Liver (tissue), 10 donors: ENCODE measurements at places on chromosomes 13 and 19. TPM values are rescaled to one million over a fixed set of nuclear protein-coding genes. Genes with fewer than 3 reads are reported as not detected.

Gene ZNF154
- 2.2 TPM for total RNA-seq

- peaks cover 7% of the 10 kb centered on the region for H3K4me1 ChIP-seq
- H3K27me3 ChIP-seq = no peaks in the 10 kb centered on the region
- H3K36me3 ChIP-seq = no peaks in the 10 kb centered on the region
- DNase-seq = no peak
These were observed 26.1 kb upstream of the GTF3A start for GRCh38 chr13:27398360-27398759.

Gene WDFY2
- 10.5 TPM for total RNA-seq

- no peaks in the 10 kb centered on the region for H3K27me3 ChIP-seq
- peak overlapping the region; percentile 20 for H3K27ac ChIP-seq
- H3K4me1 ChIP-seq = peaks cover 79% of the 10 kb centered on the region
- H3K36me3 ChIP-seq = no peaks in the 10 kb centered on the region
- H3K4me3 ChIP-seq = no peak overlapping the region
These were observed 73.2 kb upstream of the SLC15A1 start for GRCh38 chr13:98825659-98826058.

DNA sequence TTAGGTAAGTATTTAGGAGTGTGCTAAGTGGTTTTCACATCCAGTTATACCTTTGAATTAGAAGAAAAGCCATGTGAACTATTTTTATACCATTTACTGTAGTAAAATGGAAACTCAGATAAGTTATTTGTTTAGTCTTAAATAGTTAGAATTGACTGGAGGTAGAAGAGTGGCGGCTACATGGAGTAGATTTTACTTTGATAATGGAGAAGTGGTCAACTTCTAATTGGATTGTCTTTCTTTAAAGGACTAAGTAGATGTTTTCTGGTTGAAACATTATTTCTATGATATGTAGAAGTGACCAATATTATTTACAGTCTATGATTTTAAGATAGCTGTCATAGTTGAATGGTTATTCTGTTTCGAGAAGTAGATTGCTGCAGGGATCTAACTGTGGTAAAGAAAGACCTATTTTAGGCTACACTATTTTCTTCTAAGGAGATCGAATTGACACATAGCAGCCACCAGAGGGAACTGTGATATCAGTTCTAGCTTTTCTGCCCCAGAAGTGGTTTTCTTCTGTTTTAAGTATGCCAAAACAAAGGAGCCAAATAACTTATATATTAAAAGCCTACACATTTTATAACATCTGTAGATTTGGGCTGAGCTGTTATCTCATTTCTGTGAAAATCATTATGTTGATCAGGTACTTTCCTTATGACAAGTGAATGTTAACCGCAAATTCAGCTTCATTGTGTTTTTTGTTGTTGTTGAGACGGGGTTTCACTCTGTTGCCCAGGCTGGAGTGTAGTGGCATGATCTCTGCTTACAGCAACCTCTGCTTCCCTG lies 26.1 kb downstream of the ZMYM2 start:
- no peak overlapping the region for H3K27ac ChIP-seq
- H3K4me3 ChIP-seq = no peak overlapping the region
- no peak for DNase-seq
- no peaks in the 10 kb centered on the region for H3K4me1 ChIP-seq

DNA sequence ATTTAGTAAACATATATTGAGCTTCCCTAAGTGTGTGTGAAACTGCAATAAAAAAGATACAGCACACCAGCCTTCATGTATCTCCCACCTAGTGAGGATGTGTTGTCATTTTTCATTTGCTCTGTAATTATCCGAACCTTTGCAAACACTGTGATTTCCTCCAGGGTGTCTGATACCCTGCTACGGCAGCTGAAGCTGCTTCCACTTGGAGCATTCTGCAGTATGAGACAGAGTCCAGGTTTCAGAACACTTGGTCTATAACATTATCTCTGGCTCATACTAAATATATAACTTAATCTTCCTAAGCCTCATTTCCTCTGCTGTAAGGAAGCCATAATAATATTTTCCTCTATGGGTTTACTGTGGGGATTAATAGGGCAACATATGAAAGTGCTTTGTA lies 1338.1 kb upstream of the SLC10A2 start:
- H3K4me1 ChIP-seq = no peaks in the 10 kb centered on the region
- DNase-seq = no peak
- no peaks in the 10 kb centered on the region for H3K36me3 ChIP-seq
- H3K27me3 ChIP-seq = no peaks in the 10 kb centered on the region
- H3K4me3 ChIP-seq = no peak overlapping the region
- H3K27ac ChIP-seq = no peak overlapping the region

Gene NTF4
- not detected for total RNA-seq

DNA sequence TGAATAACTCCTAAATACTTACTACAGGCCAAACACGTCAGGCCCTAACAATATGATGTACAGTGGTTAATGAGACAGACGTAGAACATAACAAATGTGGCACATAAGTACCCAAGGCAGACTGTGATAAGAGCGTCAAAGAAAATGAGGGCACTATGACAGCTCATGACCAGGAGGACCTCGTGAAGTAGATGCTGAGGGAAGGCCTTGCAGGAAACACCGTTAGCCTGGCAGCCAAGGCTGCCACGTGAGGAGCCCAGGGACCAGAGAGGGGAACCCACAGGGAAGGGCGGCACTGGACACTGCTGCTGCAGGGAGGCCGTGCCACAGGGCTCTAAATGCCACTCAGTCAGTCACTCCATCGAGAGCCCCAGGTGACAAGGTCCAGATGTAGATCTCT lies 5.7 kb downstream of the TUBGCP3 start:
- DNase-seq = no peak
- H3K27ac ChIP-seq = no peak overlapping the region
- no peaks in the 10 kb centered on the region for H3K36me3 ChIP-seq
- no peaks in the 10 kb centered on the region for H3K27me3 ChIP-seq

GRCh38 chr19:46736531-46737297 lies 9.1 kb upstream of the FKRP start:
- H3K4me3 ChIP-seq = no peak overlapping the region
- H3K4me1 ChIP-seq = peaks cover 9% of the 10 kb centered on the region
- DNase-seq = peak; percentile 78
- no peaks in the 10 kb centered on the region for H3K27me3 ChIP-seq
- peaks cover 16% of the 10 kb centered on the region for H3K36me3 ChIP-seq

DNA sequence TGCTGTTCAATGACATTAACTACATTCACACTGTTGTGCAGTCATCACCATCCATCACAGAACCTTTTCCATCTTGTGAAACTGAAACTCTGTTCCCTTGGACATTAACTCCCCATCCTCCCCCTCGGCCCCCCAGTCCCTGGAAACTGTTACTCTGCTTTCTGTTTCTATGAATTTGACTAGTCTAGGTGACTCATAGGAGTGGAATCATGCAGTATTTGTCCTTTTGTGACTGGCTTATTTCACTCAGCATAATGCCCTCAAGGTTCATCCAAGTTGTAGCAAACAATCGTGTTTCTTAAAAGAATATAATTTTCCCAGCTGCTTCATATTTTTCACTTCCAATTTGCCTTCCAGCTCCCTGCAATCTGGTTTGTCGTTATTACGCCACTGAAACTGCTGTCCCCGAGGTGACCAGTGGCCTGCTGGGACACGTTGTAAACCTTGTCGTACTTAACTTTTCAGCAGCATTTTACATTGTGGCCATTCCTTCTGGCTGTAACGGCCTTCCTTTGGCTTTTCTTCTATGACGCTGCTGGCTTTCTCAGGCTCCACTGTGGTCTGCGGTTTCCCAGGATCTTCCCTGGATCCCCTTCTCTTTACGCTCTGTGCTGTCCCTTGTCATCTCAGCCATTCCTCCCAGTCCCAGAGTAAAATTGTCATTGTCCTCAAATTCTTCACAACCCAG lies 74.0 kb downstream of the DHRS12 start:
- peak overlapping the region; percentile 82 for H3K27ac ChIP-seq
- peaks cover 28% of the 10 kb centered on the region for H3K4me1 ChIP-seq
- DNase-seq = no peak
- no peaks in the 10 kb centered on the region for H3K27me3 ChIP-seq
- no peaks in the 10 kb centered on the region for H3K36me3 ChIP-seq
- no peak overlapping the region for H3K4me3 ChIP-seq

Gene ELANE
- 0.17 TPM for total RNA-seq

- H3K4me1 ChIP-seq = peaks cover 7% of the 10 kb centered on the region
- H3K4me3 ChIP-seq = no peak overlapping the region
- H3K36me3 ChIP-seq = peaks cover 2% of the 10 kb centered on the region
- H3K27ac ChIP-seq = no peak overlapping the region
- H3K27me3 ChIP-seq = no peaks in the 10 kb centered on the region
- DNase-seq = peak; percentile 52
These were observed 64.6 kb downstream of the PDS5B start for GRCh38 chr13:32650705-32651311.

- H3K4me3 ChIP-seq = no peak overlapping the region
- no peak overlapping the region for H3K27ac ChIP-seq
- no peak for DNase-seq
- no peaks in the 10 kb centered on the region for H3K27me3 ChIP-seq
- H3K36me3 ChIP-seq = no peaks in the 10 kb centered on the region
These were observed 427.0 kb downstream of the UQCRFS1 start for GRCh38 chr19:28785971-28786370.

GRCh38 chr19:9842834-9843625 lies 7.9 kb downstream of the PIN1 start:
- DNase-seq = no peak
- H3K36me3 ChIP-seq = peaks cover 22% of the 10 kb centered on the region
- H3K4me3 ChIP-seq = no peak overlapping the region
- no peaks in the 10 kb centered on the region for H3K27me3 ChIP-seq
- no peak overlapping the region for H3K27ac ChIP-seq

GRCh38 chr13:29165840-29166239 lies 345.7 kb downstream of the MTUS2 start:
- no peaks in the 10 kb centered on the region for H3K36me3 ChIP-seq
- H3K4me3 ChIP-seq = no peak overlapping the region
- H3K27me3 ChIP-seq = no peaks in the 10 kb centered on the region
- no peaks in the 10 kb centered on the region for H3K4me1 ChIP-seq
- no peak overlapping the region for H3K27ac ChIP-seq
- no peak for DNase-seq

DNA sequence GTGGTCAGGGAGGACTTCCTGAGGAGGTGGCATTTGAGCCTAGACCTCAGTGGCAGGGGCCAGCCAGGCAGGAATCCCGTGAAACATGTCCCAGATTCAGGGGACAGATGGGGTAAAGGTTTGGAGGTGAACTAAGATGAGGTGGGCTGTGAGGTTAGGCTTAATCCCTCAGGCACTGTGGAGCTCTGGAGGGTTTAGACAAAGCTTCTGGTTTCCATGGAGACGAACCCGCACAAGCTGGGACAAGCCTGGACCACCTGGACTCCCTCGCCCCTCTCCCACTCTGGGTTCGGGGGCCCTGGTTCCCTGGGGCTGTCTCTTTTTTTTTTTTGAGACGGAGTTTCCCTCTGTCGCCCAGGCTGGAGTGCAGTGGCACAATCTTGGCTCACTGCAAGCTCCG lies 15.7 kb downstream of the TJP3 start:
- no peaks in the 10 kb centered on the region for H3K27me3 ChIP-seq
- H3K27ac ChIP-seq = no peak overlapping the region
- H3K4me3 ChIP-seq = no peak overlapping the region
- peaks cover 9% of the 10 kb centered on the region for H3K4me1 ChIP-seq
- no peak for DNase-seq
- no peaks in the 10 kb centered on the region for H3K36me3 ChIP-seq

Gene RGL3
- 19.8 TPM for total RNA-seq

- no peaks in the 10 kb centered on the region for H3K36me3 ChIP-seq
- no peak for DNase-seq
- H3K4me1 ChIP-seq = no peaks in the 10 kb centered on the region
- no peak overlapping the region for H3K27ac ChIP-seq
- no peaks in the 10 kb centered on the region for H3K27me3 ChIP-seq
These were observed 104.0 kb downstream of the COL4A2 start for GRCh38 chr13:110410936-110411687.

Gene R3HDM4
- 17.4 TPM for total RNA-seq

Gene MEIOSIN
- not detected for total RNA-seq

DNA sequence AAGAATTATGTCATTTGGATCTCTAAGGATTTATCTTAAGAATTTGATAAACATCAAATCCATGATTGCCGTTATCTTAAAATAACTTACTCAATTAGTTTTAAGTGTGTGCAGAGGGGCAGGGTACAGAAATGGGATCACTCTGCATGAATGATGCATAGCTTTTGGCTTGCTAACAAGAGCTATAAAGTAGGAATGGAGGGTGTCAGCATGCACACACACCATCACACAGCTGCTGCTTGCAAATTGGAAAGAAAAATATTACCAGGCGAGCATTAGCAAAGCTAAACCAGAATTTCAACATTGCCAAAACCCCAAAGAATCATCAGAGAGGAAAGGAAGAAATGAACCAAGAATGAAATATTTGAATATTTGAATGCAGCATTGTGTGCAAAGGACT lies 580.6 kb downstream of the LMO7 start:
- H3K36me3 ChIP-seq = no peaks in the 10 kb centered on the region
- no peak for DNase-seq
- no peak overlapping the region for H3K4me3 ChIP-seq
- H3K27ac ChIP-seq = no peak overlapping the region
- no peaks in the 10 kb centered on the region for H3K4me1 ChIP-seq

Gene ZNF497
- total RNA-seq = 4.4 TPM

Gene LYPD3
- 0.08 TPM for total RNA-seq

Gene KANK3
- total RNA-seq = 4.5 TPM

GRCh38 chr19:7301525-7301924 lies 7.3 kb upstream of the INSR start:
- H3K4me1 ChIP-seq = no peaks in the 10 kb centered on the region
- H3K4me3 ChIP-seq = no peak overlapping the region
- no peaks in the 10 kb centered on the region for H3K36me3 ChIP-seq
- no peaks in the 10 kb centered on the region for H3K27me3 ChIP-seq
- DNase-seq = no peak
- no peak overlapping the region for H3K27ac ChIP-seq

DNA sequence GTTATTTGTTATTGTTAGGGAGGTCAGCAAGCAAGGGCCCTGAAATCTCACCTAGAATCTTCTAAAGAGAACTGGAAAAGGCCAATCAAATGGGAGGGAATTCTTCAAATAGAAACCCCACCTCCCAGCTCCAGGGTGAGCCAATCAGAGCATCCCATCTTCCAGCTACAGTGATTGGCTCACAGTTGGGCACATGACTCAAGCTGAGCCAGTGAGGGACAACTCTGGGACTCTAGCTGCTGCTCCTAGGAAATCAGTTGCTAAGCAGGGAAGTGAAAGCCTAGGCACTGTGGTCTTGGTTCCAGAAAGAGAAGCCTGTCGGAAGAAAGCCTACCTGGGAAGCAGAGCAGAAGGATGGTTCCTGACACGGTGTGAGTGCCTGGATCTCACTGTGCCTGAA lies 13.4 kb downstream of the TM6SF2 start:
- DNase-seq = no peak
- H3K27me3 ChIP-seq = no peaks in the 10 kb centered on the region
- H3K4me3 ChIP-seq = no peak overlapping the region
- no peak overlapping the region for H3K27ac ChIP-seq
